CD8-positive, alpha-beta memory T cell (primary cell): ENCODE measurements at places on chromosomes 2 and 18. TPM values are rescaled to one million over a fixed set of nuclear protein-coding genes. Genes with fewer than 3 reads are reported as not detected.

Gene COX5B
- total RNA-seq: 205 TPM

Gene VWA3B
- total RNA-seq: not detected

Gene SYT4
- not detected for total RNA-seq

Gene RAB17
- total RNA-seq: not detected

Gene CPLX4
- not detected for total RNA-seq

Gene RPL37A
- total RNA-seq: 3,698 TPM

Gene SPP2
- total RNA-seq: not detected

Gene MDH1B
- total RNA-seq: 1.2 TPM

Gene FAM110C
- total RNA-seq: 0.48 TPM

Gene CAPN13
- not detected for total RNA-seq

Gene ASB18
- not detected for total RNA-seq

Gene ZAP70
- total RNA-seq: 197 TPM

Gene IL18R1
- 17.6 TPM for total RNA-seq

Gene OXER1
- 0.11 TPM for total RNA-seq

Gene IL37
- total RNA-seq: not detected

Gene PSMA8
- 1.4 TPM for total RNA-seq

Gene REV1
- total RNA-seq: 30.8 TPM

Gene MAP3K19
- total RNA-seq: not detected

Gene SERPINB11
- not detected for total RNA-seq

Gene NAGK
- total RNA-seq: 77.2 TPM

Gene POTEJ
- not detected for total RNA-seq

Gene TMSB10
- total RNA-seq: 1,125 TPM
